ENCODE measurements at places on chromosomes 6 and 20.

GRCh38 chr20:48205786-48206185 lies 420.5 kb upstream of the SULF2 start:
- no peak for DNase-seq

- no peak for DNase-seq
These were observed 303.4 kb downstream of the TAF4 start for GRCh38 chr20:61762167-61762710.

GRCh38 chr20:3896853-3897583 lies 7.8 kb downstream of the PANK2 start:
- DNase-seq, result no peak

DNA sequence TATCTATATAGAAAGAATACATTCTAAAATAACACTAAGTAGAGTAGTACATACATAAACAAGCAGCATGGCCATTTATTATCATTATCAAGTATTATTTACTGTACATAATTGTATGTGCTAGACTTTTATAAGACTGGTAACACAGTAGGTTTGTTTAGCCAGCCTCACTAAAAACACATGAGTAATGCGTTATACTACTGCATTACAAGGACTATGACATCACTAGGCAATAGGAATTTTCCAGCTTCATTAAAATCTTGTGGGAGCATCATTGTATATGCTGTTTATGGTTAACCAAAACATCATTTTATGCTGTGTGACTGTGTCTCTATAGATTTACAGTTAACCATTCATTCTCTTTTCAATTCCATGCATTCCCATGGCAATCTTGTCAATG lies 131.7 kb upstream of the HDGFL1 start:
- no peak for DNase-seq

GRCh38 chr20:6828794-6829423 lies 61.4 kb downstream of the BMP2 start:
- DNase-seq, result no peak

DNA sequence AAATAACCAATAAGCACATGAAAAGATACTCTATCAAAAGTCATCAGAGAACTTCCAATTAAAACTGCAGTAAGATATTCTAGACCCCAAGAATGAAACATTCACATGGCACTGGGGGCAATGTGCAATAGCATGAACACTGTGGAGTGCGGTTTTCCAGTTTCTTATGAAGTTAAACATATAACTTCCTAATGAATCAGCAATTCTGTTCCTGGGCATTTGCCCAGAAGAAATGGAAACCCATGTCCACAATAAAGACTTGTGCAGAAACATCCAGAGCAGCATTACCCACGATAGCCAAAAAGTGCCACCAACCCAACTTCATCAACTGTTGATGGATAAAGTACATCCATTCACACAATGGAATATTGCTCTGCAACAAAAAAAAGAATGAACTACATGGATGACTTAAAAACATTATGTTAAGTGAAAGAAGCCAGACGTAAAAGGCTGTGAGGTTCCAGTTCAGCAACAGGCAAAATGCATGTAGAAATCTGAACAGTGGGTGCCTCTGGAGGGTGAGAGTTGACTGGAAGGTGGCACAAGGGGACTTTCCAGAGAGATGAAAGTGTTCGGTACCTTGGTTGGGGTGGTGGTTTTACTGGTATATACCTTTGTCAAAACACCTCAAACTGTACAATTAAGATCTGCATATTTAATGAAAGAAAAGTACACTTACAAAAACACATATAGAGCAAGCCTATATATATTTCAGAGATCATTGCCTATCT lies 207.2 kb upstream of the ECI2 start:
- no peak for DNase-seq

DNA sequence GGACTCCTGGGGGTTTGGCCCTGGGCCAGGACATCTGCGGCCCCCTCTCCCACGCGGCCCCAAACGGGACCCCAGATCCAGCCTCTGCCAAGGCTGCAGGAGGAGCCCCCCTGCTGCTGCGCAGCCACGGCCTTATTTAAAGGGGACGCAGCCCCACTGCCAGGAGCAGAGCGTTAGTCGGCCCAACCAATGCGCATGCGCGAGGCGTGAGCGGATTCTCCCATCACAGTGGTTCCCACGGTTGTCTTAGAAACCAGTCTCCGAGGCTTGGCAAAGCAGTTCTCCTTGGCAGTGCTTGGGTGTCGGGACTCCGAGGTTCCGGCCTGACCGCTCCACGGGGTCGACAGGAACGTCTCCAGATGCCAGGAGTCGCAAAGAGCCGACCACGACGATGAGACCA lies 288.3 kb upstream of the ZNF337 start:
- DNase-seq, result peak; percentile 20

GRCh38 chr20:50508171-50508755 lies 1.9 kb upstream of the PTPN1 start:
- DNase-seq, result no peak

DNA sequence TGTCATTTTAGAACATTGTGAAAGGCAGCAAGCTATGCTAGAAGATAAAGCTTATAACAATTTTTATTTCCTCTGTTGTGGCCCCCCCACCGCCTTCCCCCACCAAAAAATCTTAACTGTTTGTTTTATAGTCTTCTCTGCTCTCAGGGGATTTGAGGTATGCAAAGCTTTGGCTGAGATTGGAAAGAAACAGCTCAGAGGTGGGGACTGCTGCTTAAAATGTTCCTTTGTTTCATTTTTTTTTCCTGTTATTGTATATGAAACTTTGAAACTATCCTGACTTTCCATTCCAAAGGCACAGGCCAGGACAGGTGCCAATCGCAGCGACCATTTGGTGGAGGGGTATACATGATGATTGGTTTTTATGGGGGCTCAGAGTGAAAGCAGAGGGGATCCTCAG lies 114.7 kb upstream of the PHACTR1 start:
- DNase-seq, result no peak

DNA sequence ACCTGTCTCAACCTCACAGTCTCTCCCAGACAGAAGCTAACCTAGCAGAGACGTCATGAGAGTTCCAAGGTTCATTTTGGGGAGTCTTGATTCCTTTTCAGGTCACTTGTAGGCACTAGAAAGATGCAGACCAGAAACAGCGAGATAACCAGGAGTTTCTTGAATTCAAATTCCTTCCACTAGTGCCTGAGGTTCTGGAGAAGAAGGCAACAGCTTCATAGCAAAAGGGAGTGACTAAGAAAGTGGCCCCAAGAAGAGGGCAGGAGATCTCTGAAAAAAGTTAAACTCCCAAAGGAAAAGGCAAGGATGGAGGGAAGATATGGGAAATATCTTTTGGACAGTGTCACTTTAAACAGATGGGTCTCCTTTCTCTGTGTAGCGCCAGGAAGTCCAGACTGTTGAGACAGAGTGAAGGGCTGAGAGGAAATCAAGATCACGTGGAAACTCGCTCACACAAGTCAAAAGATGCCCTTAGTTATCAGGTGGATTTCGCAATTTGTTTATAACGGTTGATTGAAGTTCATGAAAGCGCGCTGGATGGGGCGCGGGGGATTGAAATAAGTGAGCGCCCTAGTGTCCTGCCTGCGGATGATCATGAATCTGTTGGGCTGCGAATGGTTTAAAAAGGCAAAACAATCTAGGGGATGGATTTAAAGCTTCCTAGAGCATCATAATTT lies 4.8 kb upstream of the PRSS16 start:
- DNase-seq, result no peak

- no peak for DNase-seq
These were observed 225.0 kb downstream of the ALDH8A1 start for GRCh38 chr6:134724771-134725340.

DNA sequence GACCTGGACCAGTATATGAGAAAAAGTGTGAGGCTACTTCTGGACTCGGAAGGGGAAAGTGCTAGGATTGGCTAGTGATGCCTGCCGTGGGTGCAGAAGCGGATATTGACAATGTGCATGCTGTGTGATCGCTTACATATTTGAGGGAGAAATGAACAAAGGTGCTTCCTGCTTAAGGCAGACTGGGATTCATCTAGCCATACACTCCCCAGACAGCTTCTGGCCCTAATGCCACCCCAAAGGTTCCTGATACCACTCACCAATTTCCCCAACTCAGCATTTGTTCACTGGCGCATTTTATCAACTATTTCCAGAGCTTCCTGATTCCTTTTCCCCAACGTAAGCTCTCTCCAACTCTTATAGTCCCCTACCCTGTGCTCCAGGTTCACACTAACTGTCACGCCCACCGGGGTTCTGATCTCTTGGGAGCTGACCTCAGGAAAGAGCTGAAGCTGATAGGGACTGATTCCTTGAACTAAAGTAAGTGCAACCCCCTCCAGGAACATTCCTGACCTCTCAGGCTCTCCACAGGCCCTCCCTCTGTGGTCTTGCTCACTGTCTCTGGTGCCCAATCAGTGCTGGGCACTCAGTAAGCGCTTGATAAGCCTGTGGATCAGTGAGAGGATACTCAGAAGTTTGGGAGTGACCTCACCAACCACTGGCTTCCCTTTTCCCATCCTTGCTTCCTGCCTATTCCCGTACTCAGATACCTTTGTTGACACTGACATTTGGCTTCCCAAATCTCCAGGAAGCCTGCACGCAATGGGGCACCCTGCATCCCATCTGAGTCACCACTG lies 73.3 kb downstream of the MRPL14 start:
- DNase-seq, result no peak

DNA sequence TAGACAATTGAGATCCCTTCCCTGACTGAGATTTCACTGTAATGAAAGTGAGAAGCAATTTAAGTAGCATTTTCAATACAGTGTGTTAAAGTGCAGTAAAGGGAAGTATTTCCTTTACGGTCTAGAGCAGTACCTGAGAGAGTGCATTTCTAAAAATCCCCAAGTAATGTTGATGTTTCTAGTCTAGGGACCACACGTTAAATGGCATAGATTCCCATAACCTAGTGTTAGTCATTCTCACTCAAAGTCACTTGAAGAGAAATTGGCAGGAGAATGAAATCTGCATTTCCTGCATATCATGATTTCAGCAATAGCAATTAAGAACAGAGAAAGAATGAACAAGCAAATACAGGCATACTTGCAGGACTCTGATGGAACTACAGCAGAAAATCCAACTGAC lies 67.9 kb downstream of the CGA start:
- DNase-seq, result no peak

DNA sequence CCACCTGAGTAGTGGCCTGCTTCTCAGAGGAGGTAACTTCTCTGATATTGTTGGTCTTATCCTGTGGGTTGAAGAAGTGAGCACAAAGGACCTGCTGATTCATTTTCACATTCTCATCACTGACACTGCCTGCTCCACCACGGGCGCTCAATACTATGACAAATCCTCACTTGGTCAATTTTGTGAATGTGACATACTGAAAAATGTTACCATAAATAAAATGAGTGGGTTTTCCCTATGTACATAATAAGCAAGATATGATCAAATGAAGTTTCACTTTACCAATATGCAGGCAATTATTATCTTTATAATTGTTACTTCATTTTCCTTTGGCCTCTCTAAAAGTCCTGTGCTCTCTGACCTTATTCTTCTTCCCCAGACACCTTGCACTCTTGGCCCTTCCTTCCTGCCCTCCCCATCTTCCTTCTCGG lies 71.5 kb upstream of the RIPOR2 start:
- no peak for DNase-seq

DNA sequence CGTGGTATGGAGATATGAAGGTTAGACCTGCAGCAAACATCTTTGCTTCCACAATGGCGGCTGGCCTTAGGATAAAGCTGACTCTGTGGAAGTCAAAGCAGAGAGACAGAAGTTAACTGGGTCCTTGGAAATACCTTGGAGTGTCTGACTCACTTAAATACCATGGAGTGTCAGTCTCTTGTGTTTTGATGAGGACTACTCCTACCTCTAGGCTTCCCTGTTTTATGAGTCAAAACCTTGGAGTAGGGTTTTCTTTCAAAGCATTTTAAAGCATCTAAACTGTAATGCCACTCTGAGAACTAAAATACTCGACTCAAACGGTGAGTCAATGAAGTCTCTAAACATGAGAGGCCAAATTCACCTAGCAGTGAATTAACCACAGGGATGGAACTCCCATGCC lies 329.1 kb downstream of the SAMD5 start:
- DNase-seq, result no peak

- DNase-seq, result no peak
These were observed 136.2 kb upstream of the TAB2 start for GRCh38 chr6:149181304-149181703.

DNA sequence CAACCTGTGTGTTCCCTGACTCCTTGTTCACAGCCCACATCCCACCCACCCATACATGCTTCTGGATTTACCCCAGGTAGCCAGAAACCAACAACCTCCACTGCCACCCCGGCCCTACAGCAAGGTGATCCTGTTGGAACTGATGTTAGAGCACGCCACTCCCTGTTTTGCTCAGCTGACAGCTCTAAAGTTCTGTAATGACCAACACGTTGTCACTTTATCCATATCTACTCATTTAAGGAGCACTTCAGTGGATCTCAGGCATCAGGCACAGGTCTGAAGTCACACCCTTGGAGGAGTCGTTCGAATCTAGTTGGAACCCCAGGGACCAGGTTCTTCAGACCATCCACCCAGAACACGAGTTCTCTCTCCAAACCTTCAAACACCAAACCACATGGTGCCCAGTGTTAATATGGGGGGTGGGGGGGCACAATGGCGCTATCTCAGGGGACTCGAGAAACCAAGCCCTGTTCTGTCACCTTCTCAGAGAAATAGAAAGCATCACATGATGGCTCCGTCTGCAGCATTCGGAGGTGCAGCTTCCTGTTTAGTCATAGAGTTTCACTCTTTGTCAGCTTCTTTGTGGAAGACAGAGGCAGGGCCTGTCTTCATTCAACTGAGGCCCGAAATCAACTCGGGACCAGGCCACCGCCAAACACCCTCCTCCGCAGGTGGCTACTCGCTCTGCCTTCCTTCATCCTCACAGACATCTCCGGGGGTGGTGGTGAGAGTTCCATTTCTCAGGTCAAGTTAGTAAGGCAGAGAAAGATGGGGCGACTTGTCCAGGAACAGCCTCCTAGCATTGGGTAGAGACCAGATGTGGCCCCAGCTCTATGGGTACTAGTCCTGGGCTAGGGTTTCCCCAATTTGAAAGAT lies 142.2 kb downstream of the NFATC2 start:
- DNase-seq, result no peak

GRCh38 chr6:48735846-48736245 lies 624.8 kb upstream of the PTCHD4 start:
- DNase-seq, result no peak

GRCh38 chr20:34872622-34873224 lies at the start of gene GGT7:
GGT7 (minus strand) TSS chr20:34872856; CDS start chr20:34872815, 41 bp downstream.
- DNase-seq, result peak; percentile 73

GRCh38 chr6:129353067-129353466 lies 356.9 kb downstream of the ARHGAP18 start:
- DNase-seq, result no peak

DNA sequence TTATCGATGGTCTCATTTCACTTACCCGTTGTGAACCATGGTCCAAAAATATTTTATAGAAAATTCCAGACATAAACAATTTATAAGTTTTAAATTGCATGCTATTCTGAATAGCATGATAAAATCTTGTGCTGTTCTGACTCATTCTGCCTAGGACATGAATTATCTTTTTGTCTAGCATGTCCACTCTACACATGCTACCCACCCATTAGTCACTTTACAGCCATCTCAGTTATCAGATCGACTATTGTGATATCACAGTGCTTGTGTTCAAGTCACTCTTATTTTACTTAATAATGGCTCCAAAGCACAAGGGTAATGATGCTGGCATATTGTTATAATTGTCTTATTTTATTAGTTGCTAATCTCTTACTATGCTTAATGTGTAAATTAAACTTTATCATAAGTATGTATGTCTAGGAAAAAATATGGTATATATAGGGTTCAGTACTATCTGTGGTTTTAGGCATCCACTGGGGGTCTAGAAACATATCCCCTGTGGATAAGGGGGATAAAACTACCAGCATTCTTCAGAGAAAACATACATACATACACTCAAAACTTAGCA lies 252.0 kb upstream of the HTR1E start:
- DNase-seq, result no peak
